Activated CD4-positive, alpha-beta T cell treated with anti-CD3 and anti-CD28 coated beads, Interleukin-2, amount 10 ng/mL, durations not matched to agents 7 days and 5 days (primary cell): ENCODE measurements at places on chromosomes 5 and 9. TPM values are rescaled to one million over a fixed set of nuclear protein-coding genes. Genes with fewer than 3 reads are reported as not detected.
A peak's percentile ranks its signal among the peaks of the same experiment; 100 is the strongest.

GRCh38 chr5:171678646-171679045, 107.0 kb upstream of the SMIM23 start:
- DNase-seq, result no peak

GRCh38 chr5:82387819-82388166, 109.6 kb upstream of the RPS23 start:
- DNase-seq, result no peak

DNA sequence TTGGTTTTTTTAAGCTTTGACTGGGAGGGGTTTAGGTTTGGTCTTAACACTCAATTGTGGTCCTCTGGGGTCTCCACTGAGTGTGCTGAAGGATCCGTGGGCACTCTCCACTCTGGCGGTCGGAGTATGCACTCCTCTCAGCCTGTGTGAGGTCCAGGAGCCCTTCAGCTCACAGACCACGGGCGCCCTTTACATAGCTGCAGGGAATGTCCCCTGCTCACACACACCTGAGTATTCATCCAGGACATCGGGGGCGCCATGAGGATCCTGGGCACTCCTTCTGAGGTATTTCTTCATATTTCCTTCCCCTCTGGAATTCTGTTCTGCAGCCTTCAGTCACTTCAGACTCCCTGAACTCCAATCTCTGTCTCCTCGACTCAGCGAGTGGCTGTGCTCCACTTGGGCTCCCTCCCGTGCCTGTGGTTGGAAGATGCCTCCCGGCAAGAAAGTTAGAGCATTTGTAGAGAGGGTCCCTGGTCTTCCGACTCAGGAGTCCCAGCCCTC, 12.5 kb downstream of the TRIP13 start:
- no peak for DNase-seq

GRCh38 chr9:92762781-92763708, 1.6 kb downstream of the BICD2 start:
- no peak for DNase-seq

MEGF10 gene
- total RNA-seq, result not detected

DNA sequence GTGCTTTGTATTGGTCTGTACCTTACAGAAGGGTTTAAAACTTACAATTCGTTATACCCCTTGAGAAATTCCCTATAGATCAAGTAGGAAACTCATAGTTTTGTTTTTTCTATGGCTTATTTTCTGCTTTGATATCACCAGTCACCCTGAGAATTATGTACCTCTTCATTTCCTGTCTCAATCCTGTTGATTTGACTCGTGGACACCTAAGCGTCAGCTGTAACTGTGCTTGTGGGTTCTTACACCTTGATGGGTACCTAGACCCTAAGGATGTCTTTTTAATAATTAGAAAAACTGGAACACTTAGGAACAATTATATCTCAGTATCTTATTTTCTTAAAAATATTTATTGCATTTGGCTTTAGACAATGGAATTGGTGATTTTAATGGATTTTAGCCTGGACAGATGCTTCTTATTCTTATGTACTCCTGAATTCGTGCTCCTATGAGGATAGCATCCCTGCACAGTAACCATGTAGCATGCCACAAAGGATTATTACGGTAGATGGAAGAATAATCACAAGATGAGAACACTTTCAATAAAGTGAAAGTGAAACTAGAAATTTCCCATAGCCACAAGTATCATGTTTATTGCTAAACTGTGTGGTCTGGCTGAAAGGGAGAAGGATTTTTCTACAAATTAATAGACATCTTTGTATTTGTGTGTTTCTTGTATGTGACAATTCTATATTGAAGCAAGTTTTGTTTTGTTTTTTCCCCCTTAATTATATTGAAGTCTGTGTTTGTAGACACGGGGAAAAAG, 1920.3 kb upstream of the WWC1 start:
- no peak for DNase-seq

- no peak for DNase-seq
Observed at GRCh38 chr5:41427505-41427904, 82.9 kb downstream of the PLCXD3 start.

- no peak for DNase-seq
Observed at GRCh38 chr5:142411656-142412425, 87.0 kb upstream of the SPRY4 start.

DNA sequence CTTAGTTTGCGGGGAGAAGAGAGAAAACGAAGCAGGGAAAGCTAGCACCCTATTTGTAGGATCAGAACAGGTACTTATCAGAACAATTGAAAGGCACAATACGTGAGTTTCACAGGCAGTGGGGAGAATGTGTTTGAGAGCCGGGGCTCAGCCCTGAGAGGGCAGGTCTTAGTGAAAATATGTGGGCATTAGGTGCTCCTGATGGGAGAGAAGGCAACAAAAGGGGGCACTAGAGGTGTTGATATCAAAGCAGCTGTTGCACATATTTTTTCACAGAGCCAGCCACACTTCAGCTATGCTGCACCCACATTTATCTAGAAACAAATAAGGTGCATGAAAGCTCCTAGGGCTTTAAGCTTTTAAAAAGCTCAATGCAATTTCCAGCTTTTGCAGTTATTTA, 99.7 kb upstream of the MAN2A1 start:
- peak; percentile 6 for DNase-seq

DNA sequence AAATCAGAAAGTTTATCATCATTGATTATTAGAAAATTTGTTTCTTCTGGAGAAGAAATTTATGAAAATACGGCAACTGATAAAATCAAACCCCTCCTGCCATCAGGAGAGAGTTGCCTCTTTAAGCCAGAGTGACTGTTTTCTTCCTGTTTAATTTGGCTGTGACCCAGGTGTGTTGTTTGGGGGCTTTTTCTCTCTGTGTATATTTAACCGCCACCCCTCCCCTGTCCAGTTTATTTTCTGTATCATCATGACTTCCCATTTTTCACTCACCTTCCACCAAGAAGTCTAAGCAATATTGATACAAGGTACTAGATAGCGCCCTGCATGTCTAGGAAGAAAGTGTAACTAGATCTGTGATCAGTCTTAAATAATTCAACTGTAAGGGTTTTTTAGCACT, 50.1 kb downstream of the FAM78A start:
- DNase-seq, result no peak

SPINK7 gene
- not detected for total RNA-seq

- DNase-seq, result no peak
Observed at GRCh38 chr9:14062586-14063221, 251.2 kb downstream of the NFIB start.

BHMT2 gene
- total RNA-seq, result not detected

TPD52L3 gene
- total RNA-seq, result not detected

RETREG1 gene
- 50.5 TPM for total RNA-seq

IL5 gene
- total RNA-seq, result 0.33 TPM

DNA sequence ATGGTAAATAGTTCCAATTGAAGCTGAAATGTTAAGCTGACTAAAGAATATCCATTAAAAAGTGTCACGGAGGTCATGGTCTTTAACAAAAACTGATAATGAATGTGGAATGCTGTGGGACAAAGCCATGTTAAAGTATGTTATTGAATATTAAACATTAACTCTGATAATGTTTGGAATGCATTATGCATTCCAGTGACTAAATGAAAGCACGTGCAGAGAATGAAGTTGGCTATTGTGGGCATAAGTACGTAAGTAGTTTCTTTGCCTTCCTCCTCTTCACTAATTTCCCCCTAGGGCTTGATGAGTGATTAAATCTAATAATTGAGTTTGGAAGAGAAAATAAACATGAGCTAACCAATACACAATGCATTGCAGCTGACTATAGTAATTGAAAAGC, 640.4 kb upstream of the CDH10 start:
- no peak for DNase-seq

DNA sequence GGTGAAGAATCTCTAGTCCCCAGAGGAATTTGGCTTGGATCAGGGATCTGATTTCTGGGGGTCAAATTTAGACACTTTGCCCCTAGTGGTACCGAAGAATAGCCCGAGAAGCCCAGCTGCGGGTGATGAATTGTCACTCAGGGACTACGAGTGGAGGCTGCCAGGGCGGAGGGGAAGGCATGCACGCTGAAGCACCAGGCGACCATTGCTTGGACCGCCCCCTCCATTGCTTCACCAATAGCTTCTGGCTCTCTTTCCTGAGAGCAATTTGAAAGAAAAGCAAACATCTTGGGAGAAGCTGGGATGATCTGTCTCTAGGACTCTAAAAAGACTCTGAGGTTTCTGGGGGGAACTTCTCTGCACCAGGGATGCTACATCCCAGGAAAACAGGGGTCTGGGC, 137.6 kb downstream of the CRB2 start:
- DNase-seq, result no peak

FYB1 gene
- 396 TPM for total RNA-seq

GRCh38 chr9:87890837-87891236, 8.2 kb downstream of the SPATA31E1 start:
- DNase-seq, result no peak

LCN9 gene
- total RNA-seq, result not detected

- no peak for DNase-seq
Observed at GRCh38 chr5:54261596-54261995, 48.8 kb downstream of the ARL15 start.

- no peak for DNase-seq
Observed at GRCh38 chr5:167308466-167308865, 983.0 kb upstream of the WWC1 start.

GDNF gene
- not detected for total RNA-seq

DNA sequence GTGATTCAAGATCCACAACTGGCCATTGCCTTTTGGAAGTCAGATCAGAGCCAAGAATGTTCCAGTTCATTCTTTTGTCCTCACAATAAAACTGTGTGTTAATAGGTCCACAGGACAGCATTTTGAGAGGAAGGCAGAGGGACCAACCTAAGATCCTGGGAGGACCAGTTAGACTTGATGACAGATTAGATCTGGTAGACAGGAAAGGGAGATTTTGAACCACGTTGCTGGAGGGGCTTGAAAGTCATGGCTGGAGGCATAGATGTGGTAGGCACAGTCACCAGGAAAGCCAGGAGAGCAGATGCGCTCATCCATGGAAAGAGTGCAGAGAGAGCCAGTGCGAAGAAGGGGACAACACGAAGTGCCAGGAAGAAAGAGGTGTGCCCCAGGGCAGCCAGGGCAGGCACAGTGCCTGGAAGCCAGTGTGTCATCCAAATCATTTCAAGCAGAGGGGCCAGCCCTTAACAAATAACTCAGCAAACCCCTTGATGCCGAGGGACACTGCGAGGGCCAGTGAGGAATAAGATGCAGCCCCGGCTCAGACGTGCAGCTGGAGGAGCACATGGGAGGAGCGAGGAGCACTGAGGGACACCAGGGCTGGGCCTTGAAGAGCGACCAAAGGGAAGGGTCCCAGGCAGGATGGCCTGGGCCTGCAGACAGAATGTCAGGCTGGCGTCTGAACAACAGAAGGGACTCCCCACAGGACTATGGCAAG, 12.8 kb upstream of the SLC2A8 start:
- DNase-seq, result no peak

DNA sequence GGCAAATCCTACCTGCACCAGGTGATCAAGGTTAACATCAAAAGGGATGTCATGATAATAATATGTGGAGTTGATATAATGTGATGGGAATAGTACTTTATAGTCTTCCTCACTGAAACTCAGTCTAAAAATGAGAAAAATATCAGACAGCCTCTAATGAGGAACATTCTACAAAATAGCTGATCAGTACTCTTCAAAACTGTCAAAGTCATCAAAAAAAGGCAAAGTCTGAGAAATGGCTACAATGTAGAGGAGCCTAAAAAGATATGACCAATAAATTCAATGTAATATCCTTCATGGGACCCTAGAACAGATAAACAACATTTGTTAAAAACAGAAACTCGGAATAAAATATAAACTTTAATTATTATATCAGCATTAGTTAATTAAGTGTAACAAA, 95.7 kb downstream of the CEMIP2 start:
- no peak for DNase-seq

DNA sequence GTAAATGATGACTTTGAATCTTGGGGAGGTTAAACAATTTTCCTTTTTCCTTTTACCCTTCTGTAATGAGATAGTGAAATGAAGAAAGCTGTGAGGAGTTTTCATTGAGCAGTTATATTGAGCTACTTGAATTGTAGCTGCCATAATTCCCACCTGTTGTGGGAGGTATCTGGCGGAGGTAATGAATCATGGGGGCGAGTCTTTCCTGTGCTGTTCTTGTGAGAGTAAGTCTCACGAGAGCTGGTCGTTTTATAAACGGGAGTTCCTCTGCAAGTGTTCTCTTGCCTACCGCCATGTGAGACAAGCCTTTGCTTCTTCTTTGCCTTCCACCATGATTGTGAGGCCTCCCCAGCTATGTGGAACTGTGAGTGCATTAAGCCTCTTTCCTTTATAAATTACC, 258.4 kb downstream of the FER start:
- no peak for DNase-seq

LHX6 gene
- total RNA-seq, result not detected

DNA sequence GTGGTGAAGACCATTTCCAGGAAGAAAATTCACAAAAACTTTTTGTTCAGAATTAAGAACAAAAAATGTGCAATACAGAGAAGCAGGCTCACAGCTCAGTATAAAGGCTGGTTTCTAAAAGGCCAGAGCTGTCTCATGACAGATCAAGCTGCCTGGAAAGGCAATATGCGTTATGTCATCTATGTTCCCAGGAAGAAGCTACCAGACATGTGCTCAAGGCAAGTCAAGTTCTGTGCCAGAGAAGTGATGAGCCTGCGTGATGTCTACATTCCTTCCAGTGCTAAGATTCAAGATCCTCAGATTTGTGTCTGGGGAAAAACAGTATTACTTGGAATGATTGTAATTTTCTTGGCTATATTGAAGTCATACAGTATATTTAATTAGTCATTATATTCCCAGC, 104.3 kb downstream of the PDE4D start:
- DNase-seq, result no peak

GRCh38 chr9:110340306-110340705, 2.6 kb upstream of the TXNDC8 start:
- no peak for DNase-seq

ZNF879 gene
- total RNA-seq, result 5.0 TPM

CDH10 gene
- not detected for total RNA-seq

TTC23L gene
- not detected for total RNA-seq

GRCh38 chr9:120916588-120916987, 10.0 kb downstream of the TRAF1 start:
- no peak for DNase-seq

DNA sequence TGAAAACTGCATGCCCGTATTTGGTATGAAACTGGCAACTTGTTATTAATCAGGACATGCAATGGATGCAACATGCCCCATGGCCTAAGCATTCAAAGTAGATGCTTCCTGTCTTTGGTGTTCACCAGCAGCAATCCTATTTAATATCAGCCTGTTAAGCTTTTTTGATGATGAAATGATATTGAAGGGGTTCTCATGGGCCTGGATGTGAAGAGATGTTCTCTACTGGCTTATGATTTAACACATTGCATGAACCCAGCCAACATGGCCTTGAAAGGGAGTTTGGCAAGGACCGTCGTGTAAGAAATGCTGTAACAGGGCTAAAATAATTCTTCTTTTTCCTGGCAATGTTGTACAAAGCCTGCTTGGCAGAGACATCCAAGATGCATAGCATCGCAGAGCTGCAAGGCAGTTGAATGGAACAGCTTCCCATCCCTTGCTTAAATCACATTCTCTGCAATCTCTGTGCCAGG, 111.2 kb downstream of the SMARCA2 start:
- no peak for DNase-seq

DNA sequence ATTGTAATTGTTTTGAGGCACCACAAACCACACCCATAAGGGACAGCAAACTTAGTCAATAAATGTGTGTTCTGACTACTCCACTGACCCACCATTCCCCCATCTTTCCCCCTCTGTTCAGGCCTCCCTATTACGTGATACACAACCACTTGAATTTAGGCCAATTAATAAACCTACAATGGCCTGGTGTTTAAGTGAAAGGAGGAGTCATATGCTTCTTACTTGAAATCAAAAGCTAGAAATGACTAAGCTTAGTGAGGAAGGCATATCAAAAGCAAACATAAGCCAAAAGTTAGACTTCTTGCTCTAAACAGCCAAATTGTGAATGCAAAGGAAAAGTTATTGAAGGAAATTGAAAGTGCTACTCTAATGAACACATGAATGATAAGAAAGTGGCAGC, 14.6 kb downstream of the ZBTB43 start:
- DNase-seq, result no peak

TMEM215 gene
- not detected for total RNA-seq
